ENCODE measurements at places on chromosomes 2 and 18. TPM values are rescaled to one million over a fixed set of nuclear protein-coding genes. Genes with fewer than 3 reads are reported as not detected.

TXNDC2 gene
- not detected for total RNA-seq

NEURL3 gene
- 0.10 TPM for total RNA-seq

GTF2A1L gene
- total RNA-seq = 1.5 TPM

GRCh38 chr2:24546669-24547068, 55.6 kb downstream of the NCOA1 start:
- no peak for DNase-seq

GRCh38 chr2:155633887-155634570, 698.5 kb downstream of the NR4A2 start:
- DNase-seq = no peak

GRCh38 chr2:238358769-238359168, 38.5 kb downstream of the TRAF3IP1 start:
- DNase-seq = no peak

- DNase-seq = no peak
Measured at GRCh38 chr2:95056044-95056443, 30.5 kb downstream of the MAL start.

DNA sequence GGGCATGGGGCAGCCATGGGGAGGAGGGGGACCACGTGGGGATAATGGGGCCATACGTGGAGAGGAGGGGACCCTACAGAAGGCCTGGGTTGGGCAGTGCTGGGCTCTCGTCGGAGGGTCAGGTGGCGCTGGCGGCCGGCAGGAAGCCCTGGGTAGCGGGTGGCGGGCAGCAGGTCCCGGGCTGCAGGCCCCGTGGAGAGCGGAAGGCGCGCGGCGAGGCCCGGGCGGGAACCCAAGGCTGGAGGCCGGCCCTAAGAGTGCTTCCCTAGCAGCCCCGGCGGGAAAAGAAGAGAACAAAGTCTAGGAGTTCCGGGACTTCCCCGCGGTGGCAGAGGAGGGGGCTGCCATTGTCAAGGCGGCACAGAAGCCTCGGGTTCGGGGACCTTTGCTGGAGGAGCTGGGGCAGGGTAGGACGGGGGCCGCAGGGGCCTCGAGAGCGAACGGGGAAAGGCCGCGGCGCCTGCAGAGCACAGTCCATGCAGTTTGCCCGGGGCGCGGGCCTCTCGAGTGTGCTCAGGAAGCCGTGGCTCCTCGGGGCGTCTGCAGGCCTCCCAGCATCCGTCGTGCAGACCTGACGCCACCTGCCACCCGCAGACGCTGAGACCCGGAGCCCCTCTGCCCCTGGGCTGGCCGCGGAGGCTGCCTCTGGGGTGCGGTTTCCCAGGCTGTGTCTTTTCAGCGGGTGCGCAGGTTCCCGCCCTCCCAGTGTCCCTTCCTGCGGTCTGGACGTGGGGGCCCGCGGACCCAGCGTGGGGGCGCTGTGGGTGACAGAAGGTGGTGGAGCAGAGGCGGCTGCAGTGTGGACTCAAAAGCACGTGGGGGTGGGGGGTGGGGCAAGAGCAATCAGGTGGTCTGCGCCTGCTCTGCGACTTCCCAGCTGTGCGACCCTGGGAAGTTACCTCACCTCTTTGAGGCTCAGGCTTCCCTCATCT, 19.4 kb upstream of the NCL start:
- DNase-seq = no peak

GRCh38 chr2:41970988-41971660, 76.7 kb upstream of the PKDCC start:
- DNase-seq = no peak

DNA sequence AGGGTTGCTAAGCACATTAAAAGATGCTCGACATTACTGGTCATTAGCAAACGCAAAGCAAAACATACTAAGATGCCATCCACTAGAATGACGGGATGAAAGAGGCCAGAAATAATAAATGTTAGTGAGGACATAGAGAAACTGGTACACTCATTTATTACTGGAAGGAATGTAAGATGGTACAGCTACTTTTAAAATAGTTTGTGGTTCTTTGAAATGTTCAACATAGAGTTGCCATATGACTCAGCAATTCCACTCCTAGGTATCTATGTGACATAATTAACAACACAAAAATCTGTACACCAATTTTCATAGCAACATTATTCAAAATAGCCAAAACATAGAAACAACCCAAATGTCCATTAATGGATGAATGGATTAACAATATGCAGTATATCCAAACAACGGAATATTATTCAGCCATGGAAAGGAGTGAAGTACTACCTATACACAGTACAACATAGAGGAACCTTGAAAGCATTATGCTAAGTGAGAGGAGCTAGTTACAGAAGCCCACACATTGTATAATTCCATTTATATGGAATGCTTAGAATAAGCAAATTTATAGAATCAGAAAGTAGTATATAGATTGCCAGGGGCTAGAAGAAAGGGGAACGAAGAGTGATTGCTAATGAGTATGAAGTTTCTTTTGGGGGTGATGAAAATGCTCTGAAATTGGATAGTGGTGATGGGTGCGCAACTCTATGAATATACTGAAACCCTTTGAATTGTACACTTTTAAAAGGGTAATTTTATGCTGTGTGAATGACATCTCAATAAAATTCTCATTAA, 61.9 kb upstream of the IL1R1 start:
- no peak for DNase-seq

DNA sequence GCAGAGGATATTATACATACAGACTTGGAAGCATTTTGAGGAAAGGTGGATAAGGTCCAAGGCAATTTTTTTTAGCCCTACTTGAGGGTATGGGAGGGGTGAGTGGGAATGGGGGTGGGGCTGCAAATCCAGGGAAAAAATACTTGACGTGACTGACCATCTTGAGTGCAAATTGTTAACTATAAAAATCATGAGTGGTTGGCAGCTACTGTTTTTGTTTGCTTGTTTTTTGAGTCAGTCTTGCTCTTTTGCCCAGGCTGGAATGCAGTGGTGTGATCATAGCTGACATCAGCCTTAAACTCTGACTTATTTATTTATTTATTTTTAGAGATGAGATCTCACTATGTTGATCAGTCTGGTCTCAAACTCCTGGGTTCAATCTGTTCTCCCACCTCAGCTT, 458.8 kb downstream of the PIK3C3 start:
- DNase-seq = no peak

DNA sequence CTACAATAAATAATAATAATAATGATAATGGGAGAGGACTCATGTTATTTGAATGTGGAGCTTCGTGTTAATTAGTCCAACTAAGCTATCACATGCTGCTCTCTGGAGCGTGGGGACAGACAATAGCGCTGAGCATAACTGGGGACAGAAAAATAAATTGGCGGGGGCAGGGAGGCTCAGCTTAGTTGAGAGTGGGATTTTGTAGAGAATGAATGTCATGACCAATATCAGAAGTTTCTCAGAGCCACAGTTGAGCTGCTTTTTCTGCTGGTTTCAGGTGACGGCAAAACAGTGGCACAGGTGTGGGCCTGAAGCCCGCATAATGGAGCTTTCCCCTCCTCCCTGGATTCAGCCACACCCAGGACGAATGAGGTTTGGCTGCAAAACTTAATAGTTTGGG, 111.1 kb upstream of the CAB39 start:
- no peak for DNase-seq

DNA sequence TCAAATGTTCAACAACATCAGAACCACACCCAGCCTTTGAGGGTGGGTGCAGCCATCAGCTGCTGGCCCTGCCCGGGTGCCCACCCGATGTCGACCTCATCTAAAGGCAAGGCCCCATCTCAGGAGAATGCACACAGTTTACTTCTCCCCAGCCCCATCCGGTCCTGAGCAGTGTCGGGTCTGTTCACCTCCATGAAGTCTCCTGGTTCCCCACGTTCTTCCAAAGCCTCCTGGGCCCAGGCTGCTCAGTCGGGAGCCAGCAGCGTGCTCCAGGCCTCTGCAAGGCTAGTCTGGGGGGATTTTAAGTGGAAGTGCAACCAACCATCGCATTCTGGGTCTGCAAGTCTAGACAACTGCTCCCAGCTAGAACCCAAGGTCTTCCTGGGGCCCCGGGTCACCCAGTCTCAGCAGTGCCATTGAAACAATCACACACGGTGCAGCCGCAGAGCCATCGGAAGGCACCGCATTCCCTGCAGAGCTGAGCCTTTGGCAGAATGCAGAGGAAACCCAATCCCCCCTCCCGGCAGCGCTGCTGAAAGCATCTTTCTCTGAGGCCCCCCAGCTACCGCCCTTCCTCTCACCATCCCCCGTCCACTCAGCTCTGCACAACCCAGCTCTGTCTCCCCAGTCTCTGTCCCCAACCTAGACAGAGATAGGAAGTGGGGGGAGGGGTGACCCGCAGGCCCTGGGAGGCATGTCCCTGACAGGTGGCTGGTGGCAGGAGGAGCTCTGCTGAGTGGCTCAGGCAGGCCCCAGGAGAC, 8.5 kb downstream of the ESPNL start:
- no peak for DNase-seq

- DNase-seq = no peak
Measured at GRCh38 chr2:9686061-9686460, 55.3 kb upstream of the YWHAQ start.

GRCh38 chr18:8049147-8049546, 482.0 kb downstream of the PTPRM start:
- DNase-seq = no peak

DNA sequence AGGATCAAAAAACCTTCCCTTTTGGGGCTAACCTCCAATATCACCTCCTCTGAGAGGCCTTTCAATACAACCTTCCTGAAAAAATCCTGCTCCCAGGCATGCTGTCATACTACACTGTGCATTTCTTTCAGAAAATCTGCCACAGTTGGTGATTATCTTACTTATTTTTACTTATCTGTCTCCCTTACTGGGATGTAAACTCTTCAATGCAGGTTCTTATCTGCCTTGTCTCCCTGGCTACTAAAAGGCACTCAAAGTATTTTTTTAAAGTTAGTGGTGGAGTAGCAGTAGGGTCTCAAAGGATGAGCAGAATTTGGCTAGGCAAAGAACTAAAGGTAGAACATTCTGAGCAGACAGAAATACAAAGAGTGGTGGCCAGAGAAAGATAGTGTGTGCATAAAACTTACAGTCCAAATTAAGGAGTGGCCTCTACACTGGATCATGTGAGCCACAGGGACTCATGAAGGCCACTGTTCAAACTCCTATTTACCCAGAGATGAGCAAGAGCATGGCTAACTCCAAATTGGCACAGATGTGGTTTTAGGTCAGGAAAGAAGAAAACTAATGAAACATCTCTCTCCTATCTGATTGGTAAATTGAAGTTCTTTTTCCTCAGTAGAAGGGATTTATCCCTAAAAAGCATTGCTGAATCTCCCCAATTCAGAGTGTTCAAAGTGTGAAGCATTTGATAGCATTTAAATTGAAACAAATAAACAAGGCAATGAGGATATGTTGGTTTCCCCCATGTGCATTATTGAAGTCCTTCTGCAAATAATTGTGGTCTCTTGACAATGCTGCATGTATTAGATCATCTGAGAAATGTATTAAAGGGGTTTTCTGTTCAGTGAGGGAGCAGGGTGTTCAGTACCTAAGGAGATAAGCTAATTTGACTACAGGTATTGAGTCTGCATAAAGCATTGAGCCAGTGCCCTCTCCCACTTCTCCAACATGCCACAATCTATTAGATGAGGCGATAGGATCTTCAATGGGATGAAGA, 285.5 kb downstream of the MREG start:
- DNase-seq = no peak

DNA sequence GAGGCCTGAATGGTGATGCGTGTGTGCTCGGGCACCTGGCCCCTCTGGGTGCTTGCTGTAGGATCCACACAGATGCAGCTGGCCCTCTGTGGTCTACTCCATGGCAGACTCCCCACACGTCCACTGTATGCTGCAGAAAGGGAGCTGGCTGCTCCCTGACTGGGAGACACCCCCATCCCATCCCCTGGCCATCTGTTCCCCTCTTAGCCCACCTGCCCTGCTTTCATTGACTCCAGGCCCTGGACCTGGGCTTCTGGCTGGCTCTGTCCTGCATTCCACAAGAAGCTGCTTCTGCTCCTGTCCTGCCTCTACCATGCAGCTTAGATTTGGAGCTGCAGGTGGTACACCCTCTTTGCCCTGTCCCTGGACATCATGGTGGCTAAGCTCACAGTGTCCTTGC, 80.1 kb downstream of the FHOD3 start:
- DNase-seq = no peak

GRCh38 chr2:196503398-196503797, 136.1 kb upstream of the CCDC150 start:
- DNase-seq = no peak

- DNase-seq = no peak
Measured at GRCh38 chr2:42585779-42586178, 17.3 kb downstream of the MTA3 start.

DNA sequence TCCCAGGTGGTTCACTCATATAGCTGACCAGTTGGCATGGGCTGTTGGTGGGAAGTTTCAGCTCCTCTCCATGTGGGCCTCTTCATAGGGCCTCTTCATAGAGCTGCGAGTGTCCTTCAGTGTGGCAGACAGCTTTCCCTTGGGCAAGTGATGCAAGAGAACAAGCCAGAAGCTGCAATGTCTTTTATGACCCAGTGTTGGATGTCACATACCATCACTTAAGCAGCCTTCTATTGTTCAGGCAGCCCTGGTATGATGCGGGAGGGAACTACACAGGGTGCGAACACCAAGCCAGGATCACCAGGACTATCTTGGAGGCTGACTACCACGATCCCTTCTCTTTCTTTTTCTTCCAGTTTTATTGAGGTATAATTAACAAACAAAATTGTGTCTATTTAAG, 126.5 kb upstream of the ITGA6 start:
- no peak for DNase-seq

DNA sequence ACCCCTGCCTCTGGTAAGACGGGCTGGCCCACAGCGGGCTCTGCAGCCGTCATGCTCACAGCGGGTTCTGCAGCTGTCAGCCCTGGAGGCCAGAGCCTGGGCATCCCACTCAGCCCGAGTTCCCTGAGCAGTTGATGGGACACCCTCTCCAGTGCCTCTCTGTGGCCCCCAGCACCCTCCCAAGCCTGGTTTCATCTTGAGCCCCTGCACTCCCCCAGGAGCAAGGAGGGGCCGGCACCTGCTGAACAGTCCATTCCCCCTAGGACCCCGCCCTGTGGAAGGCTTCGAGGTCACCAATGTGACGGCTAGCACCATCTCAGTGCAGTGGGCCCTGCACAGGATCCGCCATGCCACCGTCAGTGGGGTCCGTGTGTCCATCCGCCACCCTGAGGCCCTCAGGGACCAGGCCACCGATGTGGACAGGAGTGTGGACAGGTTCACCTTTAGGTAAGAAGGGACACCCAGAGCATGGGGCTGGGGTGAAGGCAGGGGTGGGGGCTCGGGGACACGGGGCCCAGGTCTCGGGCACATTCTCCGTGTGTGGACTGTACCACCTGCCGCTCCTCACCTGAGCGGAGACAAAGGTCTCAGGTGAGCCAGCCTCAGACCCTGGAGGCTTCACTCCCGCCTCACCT, 34.5 kb downstream of the MTERF4 start:
- no peak for DNase-seq

All from skin of body (tissue), 3 donors.